ENCODE measurements at places on chromosomes 1 and 21. TPM values are rescaled to one million over a fixed set of nuclear protein-coding genes. Genes with fewer than 3 reads are reported as not detected.
A peak's percentile ranks its signal among the peaks of the same experiment; 100 is the strongest.

DNA sequence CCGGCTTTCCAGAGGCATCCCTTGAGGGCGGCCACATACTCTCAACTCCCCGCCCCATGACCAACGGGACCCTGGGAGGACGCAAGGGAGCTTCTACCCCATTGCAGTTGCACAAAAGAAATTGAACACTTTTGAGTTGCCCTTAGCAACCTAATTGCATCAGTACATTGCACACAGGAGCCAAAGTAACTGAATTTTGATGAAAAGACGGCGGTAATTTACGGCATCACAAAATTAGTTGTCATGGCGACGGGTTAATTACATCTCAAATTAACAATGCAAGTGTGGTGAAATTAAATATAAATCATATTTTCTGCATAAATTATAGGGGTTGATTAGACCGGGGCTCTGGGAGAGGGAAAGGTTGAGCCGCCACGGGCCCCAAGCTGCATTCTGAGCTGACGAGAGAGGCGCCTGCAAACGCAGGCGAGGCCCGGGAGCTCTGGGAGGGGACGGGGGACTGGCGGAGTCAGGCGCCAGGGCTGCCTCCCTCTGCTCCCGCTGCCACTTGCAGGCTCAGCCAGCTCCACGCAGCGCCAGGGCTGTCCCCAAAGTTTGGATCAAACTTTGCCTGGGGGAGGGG lies 61.4 kb downstream of the CASZ1 start:
- no peak for DNase-seq

GRCh38 chr1:248288391-248288790 lies 10.6 kb upstream of the OR2T33 start:
- no peak for DNase-seq

- no peak for DNase-seq
Measured at GRCh38 chr1:2055911-2056575, 5.8 kb downstream of the PRKCZ start.

GRCh38 chr1:182143825-182144645 lies 82.5 kb upstream of the ZNF648 start:
- peak; percentile 56 for DNase-seq

DNA sequence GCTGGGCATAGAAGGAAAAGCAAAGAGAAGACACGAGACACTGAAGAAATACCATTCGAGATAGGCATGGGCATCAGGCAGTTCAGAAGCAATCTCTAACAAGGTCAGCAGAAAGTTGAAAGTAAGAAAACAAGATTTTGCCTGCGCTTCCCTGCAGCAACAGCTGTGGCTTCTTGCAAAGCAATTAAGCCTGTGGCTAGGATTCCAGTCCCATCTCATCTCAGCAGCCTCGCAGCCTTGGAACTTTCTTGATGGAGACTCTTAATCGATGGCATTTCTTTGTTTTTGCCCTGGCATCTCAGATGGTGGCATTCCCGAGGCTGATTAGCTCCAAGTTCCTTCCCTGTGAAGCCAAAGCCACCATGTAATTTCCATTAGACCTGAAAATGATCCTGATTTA lies 64.6 kb upstream of the SPAG17 start:
- DNase-seq = no peak

DNA sequence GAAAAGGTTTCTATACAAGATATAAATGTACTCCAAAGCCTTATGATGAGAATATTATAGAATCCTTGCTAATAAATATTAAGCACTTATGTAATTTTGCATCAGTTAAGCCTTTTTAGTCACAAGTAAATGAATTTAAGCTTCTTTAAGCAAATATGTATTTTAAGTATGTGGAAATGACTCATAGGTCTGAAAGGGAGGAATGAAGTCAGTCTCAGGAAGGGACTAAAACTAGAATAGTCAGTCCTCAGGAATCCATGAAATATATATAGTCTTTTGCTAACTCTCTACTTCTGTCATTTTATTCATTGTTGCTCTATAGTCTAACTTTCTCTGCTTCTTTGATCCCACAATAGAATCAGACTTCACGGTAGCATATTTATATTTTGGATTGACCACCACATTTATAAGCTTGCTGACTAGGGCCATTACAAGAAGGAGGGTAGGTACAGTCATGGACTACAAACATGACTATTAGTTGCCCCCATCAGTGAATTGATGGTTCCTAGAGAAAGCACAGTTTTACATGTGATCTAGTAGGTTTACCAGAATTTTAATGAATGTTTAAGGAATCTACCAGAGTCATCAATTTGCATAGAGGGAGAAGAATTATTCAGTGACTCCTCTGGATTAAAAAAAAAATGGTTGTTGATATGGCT lies 20.2 kb upstream of the RABGGTB start:
- DNase-seq = no peak

DNA sequence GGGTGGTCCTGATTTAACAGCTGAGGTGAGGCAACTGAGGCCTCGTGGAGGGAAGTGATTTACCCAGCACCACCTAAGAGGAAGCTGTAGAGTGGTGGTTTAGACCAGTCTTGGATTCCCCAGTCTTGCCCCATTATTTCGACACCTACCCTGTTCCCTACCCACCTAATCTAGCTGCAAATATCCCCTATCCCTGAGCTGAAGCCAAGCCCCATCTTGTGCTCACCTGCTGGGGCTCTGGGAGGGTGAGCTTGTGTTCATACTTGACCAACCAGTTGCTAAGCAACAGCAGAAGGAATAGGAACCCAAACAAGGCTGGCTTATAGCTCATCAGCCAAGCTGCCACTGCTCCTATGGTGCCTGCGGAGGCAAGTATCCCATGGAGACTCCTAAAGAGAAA lies 2.0 kb downstream of the TEX46 start:
- DNase-seq = peak; percentile 8

DNA sequence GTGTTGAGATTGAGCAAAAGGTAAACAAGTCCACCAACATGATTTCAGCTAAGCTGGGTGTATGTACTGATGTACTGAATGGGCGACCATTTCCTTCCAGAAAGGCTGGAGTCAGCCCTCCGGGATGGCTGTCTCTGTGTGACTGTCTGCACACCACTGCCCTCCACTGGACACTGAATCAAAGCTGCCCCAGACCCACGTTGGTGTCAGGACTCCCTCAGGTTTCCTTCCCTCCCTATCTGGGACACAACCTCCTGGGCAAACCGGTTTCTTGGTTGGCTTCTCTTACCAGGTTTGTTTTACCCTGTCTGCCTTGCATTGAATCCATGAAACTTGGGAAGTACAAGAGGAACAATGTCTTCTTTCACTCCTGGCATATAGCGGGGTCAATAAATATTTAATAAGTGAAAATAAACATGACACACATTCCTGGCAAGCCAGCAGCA lies 5.3 kb upstream of the SRP9 start:
- peak; percentile 86 for DNase-seq

- DNase-seq = no peak
Measured at GRCh38 chr1:94797291-94797690, 22.9 kb upstream of the SLC44A3 start.

DNA sequence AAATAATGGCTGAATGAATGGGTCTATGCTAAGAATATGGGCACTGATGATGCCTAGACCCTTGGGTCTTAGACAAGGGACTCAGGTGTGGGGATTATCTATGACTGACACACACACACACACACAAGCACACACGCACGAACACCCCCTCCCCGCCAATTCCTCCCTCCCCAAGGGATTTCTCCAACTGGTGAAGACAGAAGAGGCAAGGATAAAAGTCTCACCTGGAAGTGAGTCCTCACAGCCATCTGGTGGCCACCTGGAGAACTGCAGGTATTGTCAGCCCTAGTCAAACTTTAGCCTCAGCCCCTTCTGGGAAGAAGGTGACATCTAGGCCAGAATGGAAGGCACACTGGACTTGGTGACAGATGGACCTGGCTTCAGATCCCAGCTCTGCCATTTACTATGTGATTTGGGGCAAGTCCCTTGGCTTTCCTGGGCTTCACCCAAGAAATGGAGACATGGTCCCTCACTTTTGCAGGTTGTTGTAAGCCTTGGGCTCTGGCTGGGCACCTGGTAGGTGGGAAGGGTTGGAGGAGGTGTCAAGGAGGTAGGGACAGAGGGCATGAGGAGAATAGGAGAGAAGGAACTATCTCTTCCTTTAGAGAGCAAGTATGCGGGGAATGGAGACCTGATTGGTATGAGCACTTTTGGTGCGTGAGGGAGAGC lies 4.0 kb upstream of the GPR3 start:
- DNase-seq = no peak

DNA sequence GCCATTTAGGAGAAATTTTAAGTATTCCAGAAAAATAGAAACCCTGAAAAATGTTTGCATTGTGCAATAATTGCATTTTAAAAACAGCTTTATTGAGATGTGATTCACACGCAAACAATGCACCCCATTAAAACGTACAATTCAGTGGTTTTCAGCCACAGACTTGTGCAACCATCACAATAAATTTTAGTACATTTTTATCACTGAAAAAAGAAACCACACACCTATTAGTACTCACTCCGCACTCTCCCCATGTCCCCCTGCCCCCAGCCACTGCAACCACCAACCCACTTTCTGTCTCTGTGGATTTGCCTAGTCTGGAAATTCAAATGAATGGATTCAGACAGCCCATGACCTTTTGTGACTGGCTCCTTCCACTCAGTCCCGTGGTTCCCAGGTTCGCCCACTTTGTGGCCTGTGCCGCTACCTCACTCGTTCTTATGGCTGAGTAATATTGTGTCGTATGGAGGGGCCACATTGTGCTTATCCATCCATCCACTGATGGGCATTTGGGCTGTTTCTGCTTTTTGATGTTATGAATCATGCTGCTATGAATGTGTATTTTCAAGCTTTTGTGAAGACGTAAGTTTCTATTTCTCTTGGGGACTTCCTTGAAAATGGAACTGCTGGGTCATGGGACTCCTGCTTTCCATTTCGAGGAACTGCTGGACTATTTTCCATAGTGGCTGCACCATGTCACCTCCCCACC lies 147.7 kb upstream of the ARHGEF16 start:
- no peak for DNase-seq

DNA sequence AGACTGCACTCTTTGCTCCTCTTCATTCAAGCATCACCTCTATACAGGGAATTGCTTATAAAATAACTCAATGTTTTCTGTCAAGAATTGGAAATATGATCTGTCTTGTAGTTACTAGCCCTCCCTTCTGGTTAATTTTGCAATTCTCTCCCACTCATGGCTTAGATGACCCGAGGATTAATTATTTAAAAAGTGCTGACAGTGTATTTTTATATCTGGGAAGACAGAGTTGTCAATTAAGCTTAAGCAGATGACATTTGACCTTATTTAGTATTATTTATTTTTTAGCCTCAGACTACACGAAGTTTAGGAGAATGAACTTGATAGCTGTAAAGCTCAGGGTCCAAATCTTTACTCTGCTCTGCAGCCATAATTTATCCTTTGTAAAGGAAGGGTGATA lies 538.5 kb downstream of the NEGR1 start:
- no peak for DNase-seq

DNA sequence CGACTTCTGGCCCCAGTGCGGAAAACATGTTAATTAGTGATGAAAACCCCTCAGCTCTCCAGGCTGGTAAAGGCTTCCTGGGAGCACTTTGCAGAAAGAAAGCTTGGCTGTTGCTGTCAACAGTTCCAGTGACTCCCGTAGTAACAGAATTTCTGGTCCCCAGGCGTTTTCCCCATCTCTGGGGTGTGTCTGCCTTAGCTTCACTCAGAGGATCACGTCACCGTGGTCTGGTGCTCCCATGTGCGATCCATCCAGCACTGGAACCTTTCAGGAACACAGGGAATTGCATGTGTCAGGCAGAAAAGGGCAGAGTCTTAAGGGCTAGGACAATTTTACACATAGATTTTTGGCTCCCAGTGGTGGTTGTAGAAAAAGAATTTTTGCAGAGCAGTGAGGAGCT lies 470.4 kb upstream of the USP24 start:
- no peak for DNase-seq

- no peak for DNase-seq
Measured at GRCh38 chr1:65812065-65812464, 19.4 kb downstream of the PDE4B start.

GRCh38 chr1:36094621-36095061 lies 5.9 kb downstream of the ADPRS start:
- DNase-seq = no peak

DNA sequence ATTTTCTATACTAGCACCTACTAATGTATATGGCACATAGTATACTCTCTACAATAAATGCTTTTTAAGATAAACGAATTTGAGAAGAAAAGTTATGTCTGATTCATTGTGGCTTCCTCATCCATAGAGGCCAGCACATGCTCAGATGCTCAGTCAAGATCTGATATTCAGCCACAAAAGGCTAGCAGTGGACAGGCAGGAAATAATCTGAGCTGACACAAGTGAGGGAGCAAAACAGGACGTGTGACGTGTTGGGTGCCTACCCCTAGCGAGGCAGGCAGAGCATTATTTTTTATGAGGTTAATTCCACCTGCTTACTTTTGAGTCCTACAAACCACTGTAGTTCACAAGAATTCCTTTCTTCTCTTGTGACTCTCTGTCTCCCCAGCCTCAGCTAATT lies 550.9 kb downstream of the SMYD3 start:
- DNase-seq = no peak

DNA sequence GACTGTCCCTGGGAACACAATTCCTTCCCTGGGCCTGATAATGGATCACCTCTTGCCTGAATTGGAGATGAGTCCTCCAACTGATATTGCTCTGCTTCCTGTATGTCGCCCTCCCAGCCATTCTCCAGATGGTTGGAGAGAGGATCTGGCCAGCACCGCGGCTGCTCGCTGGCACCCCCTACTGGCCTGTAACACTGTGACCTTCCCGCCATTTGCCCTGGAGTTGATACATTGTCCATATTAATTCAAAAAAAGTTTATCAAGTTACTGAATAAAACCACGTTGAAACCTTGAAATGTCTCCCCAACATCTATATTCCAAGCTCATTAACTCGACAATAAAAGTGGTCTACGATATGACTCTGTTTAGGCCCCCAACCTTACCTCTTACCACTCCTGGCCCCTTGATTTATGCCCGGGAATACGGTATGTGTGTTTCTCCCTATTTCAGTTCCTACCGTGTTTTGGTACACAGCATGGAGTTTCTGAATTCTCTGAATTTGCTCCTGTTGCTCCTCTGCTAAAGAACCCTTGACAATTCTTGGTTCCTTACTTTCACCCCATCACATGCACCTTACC lies 241.8 kb upstream of the KIAA0040 start:
- DNase-seq = no peak

DNA sequence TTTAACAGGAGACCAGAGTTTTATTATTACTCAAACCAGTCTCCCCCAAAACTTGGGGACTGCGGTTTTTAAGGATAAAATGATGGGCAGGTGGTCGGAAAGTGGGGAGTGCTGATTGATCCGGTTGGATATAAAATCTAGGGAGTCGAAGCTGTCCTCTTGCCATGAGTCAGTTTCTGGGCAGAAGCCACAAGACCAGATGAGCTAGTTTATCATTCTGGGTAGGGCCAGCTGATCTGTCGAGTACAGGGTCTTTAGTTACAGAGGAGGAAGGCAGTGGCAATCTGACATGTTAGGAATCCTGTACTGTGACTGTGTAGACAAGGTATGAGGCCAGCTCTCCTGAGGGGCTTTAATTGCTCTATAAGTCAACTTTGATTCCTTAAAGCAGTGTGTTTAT lies 22.9 kb upstream of the FOXE3 start:
- DNase-seq = no peak

- no peak for DNase-seq
Measured at GRCh38 chr1:151501474-151501873, 9.7 kb upstream of the CGN start.

Gene SLC6A9
- 5.6 TPM for polyA plus RNA-seq

Gene TESK2
- 7.4 TPM for polyA plus RNA-seq

Gene PTPRC
- polyA plus RNA-seq = 5.3 TPM

All from right renal pelvis (tissue), 4 donors.